ENCODE measurements at places on chromosomes 12 and 14.

DNA sequence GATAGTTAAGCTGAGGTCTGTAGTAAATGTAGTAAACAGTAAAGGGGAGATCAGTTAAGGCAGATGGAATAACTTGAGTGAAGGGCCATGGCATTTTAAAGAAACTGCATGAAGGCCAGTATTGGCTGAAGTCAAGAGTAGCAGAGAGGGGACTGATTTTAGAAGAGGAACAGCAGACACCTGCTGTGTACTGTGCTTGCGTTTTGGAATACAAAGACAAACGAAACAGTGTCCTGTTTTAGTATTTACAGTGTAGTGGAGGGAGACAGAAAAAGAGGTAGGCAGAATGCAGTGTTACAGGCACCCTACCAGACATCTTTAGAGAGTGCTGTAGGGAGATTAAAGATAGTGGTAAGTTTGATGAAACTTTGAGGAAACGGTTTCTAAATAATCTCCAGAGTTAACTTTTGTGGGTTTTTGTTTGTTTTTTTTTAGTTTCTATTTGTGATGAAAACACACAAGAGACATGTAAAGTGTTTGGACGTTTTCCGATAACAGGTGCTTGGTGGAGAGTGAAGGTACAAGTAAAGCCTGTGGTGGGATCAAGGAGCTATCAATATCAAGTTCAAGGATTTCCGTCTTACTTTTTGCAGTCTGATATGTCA lies 2.1 kb downstream of the HELB start:
- DNase-seq = peak; percentile 17

GRCh38 chr14:21069388-21070082 lies 569 bp upstream of the ARHGEF40 start:
- no peak for DNase-seq

- no peak for DNase-seq
Observed at GRCh38 chr12:96431067-96431466, 30.8 kb upstream of the CDK17 start.

- no peak for DNase-seq
Observed at GRCh38 chr14:21019366-21019765, 5.5 kb downstream of the NDRG2 start.

GRCh38 chr12:5461966-5462365 lies 30.1 kb downstream of the NTF3 start:
- no peak for DNase-seq

- no peak for DNase-seq
Observed at GRCh38 chr12:15001733-15002382, 29.0 kb downstream of the PDE6H start.

- no peak for DNase-seq
Observed at GRCh38 chr12:68839183-68840147, 31.5 kb downstream of the MDM2 start.

All from CD4-positive, alpha-beta T cell treated with Interleukin-6 at 100 ng/mL for 8 hours (primary cell).